ENCODE measurements at places on chromosomes 12 and 14.

GRCh38 chr12:95548056-95548538 is 3.2 kb downstream of the USP44 start:
- no peak for DNase-seq

GRCh38 chr12:45928309-45928708 is 62.1 kb downstream of the SCAF11 start:
- no peak for DNase-seq

DNA sequence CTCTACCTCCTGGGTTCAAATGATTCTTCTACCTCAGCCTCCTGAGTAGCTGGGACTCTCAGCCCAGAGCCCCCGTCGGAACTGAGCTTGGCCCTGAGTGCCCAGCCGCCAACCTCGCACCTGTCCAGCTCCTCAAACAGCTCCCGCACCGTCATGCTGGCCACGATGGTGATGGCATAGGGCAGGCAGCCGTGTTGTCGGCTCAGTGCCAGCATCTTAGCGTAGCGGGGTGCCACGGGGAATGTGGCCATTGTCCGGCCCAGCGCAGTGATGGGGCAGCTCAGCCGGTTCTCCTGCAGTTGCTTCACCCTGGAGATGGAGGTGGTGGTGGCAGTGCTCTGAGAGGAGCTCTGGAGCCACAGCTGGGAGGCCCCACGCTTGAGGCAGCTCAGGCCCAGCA is 32.4 kb downstream of the DHX37 start:
- DNase-seq: no peak

DNA sequence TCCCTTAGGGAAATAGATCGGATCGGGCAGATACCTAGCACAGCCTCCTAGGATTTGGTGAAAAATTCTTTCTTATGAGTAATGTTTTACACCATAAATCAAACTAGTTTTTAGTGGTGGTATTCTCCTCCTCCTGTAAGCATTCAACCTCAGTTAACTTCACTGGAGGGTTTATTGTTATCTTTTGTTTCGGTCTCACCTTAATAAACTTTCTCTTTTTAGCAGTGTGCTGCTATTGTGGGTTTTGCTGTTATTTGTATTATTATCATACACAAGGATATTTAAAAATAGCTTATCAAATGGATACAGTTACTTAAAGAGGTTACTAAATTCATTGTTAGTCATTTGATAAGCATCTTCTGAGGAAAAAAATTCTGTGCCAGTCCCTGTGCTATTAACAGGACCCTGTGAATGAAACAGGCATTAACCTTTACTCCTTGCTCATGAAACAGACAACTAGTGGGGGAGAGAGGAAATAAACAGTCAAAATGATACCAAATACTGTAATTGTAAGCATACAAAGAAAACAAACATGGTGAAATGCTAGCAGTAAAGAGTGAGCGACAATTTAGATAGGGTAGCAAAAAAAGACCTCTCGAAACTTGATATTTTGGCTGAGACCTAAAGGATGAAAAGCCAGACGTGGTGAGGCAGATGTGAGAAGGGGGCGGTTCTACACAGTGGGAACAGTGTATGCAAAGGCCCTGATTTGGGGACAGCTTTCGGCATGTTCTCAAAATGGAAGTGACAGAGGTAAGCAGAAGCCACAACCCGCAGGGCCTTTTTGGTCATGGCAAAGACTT is 178.7 kb upstream of the SOX5 start:
- no peak for DNase-seq

GRCh38 chr14:69183735-69184134 is 7.6 kb upstream of the EXD2 start:
- DNase-seq: no peak

Data from NCI-H446 (cell line).